G401 (cell line): ENCODE measurements at places on chromosomes 6 and 20.

GRCh38 chr6:154298297-154298696 is 58.3 kb downstream of the IPCEF1 start:
- DNase-seq = no peak

GRCh38 chr20:24999568-24999967 is 7.0 kb upstream of the APMAP start:
- DNase-seq = no peak

DNA sequence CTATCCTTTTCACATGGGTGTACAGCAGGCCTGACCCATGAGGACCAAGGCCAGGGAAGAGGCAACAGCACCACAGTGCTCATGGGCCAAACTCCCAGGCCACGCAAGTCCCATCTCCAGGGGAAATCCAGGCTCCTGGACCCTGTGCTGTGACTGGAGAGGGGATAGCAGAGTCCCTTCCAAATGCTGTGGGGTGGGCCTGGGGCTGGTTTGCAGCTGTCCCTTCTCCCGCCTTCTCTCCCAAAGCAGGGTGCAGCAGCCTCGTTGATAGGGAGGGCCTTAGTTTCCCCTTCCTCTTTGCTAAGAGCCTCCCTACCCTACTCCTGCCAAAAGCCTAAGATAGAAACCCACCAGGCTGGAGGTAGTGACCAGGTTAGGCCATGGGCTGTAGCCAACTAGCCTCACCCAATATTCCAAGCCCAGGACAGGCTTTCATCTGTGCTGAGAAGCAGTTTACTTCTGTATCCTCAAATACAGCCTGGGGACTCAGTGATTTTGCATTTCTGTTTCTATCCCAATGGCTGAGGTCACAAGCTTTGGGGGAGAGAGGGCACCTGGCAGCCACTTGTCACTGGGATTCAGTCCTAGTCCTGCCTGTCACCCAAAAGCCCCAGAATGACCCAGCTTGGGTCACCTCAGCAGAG is 1.4 kb downstream of the CTSZ start:
- DNase-seq = no peak

- peak; percentile 75 for DNase-seq
These were observed 61.5 kb downstream of the SYNE1 start for GRCh38 chr6:152575621-152576150.

GRCh38 chr20:54355631-54356280 is 119.6 kb upstream of the DOK5 start:
- DNase-seq = peak; percentile 12

DNA sequence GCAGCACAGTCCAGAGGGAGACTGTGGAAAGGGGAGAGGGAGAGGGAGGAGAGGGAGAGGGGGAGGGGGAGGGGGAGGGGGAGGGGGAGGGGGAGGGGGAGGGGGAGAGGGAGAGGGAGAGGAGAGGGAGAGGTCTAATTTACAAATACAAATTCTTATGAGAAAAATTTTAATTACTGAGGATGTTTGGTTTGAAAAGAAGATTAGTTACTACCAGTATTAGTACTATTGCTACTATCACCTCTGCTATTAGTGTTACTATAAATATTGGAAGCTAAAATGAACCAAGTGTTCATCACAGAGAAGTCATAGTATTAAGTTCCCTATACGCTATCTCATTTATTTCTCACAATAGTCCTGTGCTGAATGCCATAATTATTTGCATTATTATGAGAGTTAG is 14.3 kb upstream of the TSBP1 start:
- no peak for DNase-seq

- DNase-seq = no peak
These were observed 7.8 kb downstream of the DUSP15 start for GRCh38 chr20:31862506-31862905.

- no peak for DNase-seq
These were observed 7.6 kb upstream of the ID1 start for GRCh38 chr20:31597481-31597855.

DNA sequence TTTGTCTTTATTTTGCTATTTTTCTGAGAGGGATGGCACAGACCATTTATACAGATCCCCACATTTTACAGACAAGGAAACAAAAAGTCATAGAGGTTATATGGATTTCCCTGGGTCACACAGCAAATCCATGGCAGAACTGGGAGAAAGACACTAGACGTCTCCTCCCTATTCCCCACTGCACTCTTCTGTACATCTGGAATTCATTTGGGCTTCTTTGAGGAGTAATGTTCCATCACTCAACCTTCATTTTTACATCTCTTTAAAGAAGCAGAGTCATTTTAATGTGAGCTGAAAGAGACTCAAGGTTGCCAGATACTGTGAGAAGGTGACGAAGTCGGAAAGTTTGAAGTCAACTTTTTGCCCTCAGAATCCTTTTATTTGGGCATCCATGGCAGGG is 207.3 kb downstream of the OTOR start:
- no peak for DNase-seq

DNA sequence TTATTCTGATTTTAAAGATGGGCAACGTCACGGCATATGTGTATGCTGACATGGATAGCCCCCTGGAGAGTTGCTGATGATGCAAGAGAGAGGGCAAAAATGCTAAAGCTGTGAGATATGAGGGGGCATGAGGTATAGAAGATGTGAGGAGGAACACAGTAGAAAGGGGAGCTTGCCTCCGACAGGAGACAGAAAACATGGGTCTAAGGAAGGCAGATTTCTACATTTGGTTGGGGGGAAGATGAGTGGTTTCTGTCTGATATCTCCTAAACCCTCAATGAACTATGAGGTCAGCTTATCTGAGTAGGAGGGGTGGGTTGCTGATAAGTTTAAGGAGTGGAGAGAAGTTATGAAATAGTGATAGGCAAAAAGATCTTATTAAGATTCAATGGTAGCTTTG is 6.0 kb downstream of the RNF24 start:
- DNase-seq = no peak

DNA sequence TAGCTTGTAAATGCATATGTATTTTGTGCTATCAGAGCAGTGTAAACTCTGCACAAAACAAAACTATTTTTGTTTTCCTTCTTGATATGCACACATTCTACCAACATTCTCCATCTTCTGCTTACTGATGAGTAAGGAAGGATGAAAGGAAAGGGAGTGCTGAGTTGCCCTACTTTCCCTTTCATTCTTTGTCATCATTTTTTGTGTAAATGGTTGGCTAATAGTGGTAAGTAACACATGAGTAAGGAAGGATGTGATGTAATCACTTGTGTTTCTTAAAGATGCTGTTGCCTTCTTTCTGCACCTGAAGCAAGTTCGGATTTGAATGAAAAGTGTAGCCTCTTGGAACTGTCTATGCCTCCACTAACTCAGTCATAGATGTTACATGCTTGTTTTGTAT is 4.6 kb upstream of the REV3L start:
- DNase-seq = no peak

- no peak for DNase-seq
These were observed 15.5 kb downstream of the COL9A3 start for GRCh38 chr20:62832212-62832922.

GRCh38 chr6:36419310-36419709 is 23.3 kb downstream of the PXT1 start:
- no peak for DNase-seq

GRCh38 chr6:44556046-44556445 is 168.5 kb downstream of the CDC5L start:
- no peak for DNase-seq

GRCh38 chr20:11248687-11249638 is 575.2 kb upstream of the JAG1 start:
- no peak for DNase-seq

- no peak for DNase-seq
These were observed 182.6 kb downstream of the CDKAL1 start for GRCh38 chr6:20716865-20717264.

- no peak for DNase-seq
These were observed 1.1 kb downstream of the PFDN6 start for GRCh38 chr6:33290459-33290858.

- DNase-seq = peak; percentile 61
These were observed 66.7 kb downstream of the GCNT2 start for GRCh38 chr6:10587656-10588406.

DNA sequence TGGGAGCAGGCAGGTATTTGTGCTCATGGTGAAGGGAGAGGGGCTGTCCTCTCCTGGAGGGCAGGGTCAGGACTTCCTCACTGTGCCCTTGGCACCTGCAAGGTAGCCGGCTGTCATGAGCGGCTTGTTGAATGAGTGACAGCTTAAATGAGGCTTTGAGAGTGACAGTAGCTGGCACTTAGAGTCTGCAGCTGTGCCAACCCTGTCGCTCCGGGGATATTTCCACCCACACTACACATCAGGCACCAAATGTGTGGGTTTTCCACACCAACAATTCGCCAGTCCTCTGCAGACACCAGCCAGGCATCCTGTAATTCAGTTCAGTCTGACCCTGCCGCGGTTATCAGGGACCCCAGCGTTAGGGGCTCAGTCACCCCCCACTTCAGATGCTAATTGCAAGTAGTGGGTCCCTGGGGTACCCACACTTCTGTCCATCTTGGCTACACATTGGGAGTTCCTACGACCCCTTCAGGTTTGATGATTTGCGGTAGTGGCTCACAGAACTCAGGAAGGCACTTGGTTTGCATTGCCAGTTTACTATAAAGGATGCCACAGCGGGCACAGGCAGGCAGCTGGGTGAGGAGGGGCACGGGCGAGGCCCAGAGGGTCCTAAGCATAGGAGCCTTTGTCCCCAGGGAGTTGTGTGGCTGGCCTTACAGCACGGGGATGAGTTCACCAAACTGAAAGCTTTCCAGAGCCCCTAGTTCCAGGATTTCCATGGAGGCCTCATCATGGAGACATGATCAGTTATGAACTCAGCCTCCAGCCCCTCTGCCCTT is 9.1 kb downstream of the MTG2 start:
- DNase-seq = no peak

DNA sequence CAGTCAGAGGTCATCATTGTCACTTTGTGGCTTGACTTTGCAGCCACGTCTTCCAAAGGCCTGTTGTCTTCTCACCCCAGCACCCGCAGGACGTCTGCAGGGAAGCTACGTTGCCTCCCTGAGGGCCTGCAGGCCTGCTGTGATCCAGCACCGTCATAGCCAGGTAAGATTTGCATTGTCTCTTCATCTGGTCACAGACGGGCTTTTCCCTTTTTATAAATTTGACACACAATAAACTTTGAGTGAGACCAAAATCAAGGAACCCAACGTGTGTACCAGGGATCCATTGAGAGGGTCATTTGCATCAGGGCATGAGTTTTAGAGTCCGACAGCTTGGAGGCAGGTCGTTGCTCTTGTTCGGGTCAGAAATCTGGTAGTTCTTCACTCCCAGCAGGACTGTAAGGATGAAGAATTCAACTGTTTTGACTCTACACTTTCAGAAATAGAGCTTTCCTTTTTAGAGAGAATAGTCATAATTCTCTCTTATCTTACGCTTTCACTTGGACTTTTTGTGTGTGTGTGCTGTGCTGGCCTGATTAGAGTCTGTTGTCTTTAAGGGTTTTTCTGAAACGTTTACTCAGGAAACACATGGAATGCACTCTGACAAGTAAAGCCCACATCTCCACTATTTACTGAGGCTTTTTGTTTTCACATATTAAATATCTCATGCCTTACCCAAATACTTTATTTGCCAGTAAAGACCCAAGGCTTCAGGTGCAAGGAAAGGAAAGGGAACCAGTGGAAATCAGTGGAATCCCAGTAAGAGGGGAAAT is 177.2 kb upstream of the TAB2 start:
- no peak for DNase-seq

DNA sequence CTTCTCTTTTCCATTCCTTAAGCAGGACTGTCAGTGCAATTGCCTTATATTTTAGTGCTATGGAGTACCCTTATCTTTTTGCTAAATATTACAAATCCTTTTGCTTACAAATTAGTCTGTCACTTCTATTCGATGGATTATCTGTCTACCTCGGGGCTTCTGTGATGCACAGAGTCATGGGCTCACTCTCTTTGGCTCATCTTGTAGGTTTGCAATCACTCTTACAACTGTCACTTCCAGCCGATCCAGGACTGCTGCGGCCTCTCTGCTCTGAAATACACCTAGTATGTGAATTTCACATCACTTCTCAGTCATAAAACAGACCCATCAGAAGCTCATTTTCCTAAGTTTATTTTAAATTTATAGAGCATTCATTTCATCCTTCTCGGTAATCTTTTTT is 293.2 kb upstream of the QKI start:
- no peak for DNase-seq
